T-helper 17 cell (primary cell): ENCODE measurements at places on chromosomes 3 and 15.

DNA sequence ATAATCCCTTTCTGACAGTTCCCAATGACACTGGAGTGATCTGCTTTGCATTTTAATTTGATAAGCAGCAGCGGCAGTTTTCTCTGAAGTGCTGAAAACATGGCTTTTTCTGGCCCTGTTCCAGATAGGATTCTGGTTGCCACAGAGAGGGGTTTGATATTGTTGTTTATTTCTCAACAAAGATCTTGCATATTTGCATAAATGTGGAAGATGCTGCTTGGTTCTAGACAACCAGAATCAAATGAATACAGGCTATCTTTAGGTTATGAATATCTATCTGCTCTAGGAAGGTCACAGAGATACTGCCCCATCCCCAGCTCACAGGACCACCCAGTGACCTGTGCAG lies 137.1 kb downstream of the ZNF609 start:
- no peak for DNase-seq

DNA sequence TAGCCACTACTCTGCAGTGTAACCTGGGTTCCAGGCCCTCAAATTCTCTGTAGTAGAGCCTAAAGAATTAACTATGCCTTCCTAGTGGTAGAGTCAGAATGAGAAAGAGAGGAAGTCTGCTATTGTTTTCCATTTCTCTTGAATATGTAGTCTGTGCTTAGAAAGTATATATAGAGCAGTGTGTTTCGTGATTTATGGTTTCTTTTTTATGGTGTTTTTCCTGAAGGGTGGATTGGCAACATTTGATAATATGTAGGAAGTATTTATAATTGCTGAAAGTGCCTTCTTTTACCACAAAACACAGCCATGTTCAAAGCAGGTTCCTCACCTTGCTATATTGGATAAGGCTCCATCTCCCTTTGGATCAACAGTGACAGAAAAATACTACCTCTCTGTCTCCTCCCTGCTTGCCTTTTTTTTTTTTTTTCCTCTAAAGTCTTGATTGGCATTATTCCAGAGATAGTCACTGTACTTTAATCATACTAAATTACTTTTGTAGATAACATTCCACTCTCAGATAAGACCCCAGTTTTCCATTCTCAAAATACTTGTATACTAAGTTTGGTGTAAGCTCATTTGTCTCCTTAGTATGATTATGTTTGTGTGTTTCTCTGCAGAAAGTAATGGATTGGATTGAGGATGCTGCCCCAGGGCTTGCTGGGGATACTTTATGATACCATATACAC lies 47.8 kb downstream of the IQGAP1 start:
- no peak for DNase-seq

DNA sequence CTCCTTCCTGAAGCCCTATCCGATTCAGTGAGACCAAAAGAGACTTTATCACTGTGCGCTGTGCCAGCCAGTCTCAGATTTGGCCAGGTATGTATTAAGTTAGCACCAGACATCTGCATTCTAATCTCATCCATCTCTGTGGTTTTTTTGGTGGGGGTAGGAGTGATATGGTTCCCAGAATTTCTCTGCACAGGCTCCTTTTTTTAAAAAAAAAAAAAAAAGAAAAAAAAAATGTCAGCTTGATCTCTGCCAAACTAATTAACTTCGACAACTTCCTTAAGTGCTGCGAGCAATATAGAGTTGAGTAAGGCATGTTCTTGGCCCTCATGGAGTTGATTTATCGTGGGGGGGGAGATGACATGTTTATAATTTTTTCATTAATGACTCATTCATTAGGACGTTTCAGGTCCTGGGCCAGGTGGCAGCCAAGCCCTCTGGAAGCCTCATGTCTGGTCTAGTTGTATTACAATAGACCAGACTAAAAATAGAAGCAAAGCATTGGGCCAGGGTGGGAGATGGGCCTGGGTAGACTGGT lies 12.9 kb downstream of the SLCO3A1 start:
- DNase-seq = no peak

- no peak for DNase-seq
Observed at GRCh38 chr3:5220193-5220592, 32.7 kb downstream of the EDEM1 start.

- no peak for DNase-seq
Observed at GRCh38 chr3:161295325-161295724, 74.2 kb downstream of the NMD3 start.

GRCh38 chr15:48657950-48658591 lies 12.6 kb upstream of the FBN1 start:
- no peak for DNase-seq

DNA sequence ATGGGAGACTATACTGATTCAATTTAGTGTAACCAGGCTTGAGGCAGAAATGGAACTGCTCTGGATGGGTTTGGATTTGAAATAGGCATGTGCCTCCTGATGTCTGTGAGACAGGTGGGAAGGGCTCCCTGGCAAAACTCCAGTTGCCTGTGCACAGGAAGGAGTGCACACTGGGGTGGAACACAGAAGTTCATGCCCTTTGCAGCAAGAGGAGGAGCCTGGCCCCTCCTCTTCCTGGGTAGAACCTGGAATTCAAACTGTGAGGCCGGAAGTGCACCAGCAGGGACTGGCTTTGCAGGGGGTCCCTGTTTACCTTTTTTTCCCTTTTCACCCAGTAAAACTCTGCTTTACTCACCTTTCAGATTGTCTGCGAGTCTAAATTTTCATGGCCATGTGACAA lies 99.9 kb downstream of the GMPS start:
- no peak for DNase-seq

- no peak for DNase-seq
Observed at GRCh38 chr3:184230081-184230602, 757 bp downstream of the VWA5B2 start.

GRCh38 chr3:112793326-112794081 lies 53.2 kb downstream of the CD200R1L start:
- no peak for DNase-seq

DNA sequence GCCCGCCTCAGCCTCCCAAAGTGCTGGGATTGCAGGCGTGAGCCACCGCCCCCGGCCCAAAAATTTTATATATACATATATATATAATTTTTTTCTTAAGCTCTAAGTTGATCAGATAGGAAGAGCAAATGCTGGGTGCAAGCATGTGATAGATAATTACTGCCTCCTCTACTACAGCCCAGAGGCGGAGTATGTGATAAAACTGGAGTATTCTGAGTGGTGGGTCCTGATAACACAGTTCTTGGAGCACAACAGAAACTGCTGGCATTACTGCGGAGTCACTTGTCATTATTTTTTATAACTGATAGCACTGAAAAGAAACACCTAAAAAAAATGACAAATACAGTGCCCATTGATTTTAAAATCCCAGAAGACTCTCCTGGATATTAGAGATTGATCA lies 41.1 kb upstream of the STT3B start:
- no peak for DNase-seq

- DNase-seq = no peak
Observed at GRCh38 chr3:130374033-130374432, 28.6 kb downstream of the COL6A5 start.

- no peak for DNase-seq
Observed at GRCh38 chr3:101567528-101568317, 6.1 kb downstream of the TRMT10C start.

GRCh38 chr3:10373686-10374261 lies 52.9 kb upstream of the SEC13 start:
- DNase-seq = no peak

DNA sequence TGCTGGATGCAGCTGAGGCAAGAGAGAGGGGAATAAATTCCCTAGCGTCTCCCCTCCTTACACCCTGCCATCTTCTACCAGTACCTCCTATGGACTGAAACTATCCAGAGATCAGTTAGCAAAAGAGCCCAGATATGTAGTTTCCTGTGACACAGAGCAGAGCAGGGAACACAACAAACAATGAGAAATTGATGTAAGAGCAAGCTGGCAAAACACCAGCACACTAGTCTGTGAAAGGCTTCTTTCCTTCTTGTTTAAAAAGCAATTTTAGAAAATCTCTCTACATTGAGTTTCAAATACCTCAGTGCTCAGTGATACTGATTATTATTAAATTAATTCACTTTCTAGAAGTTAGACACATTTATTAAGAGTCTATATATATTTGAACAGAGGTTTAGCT lies 215.6 kb upstream of the AZI2 start:
- DNase-seq = no peak

- no peak for DNase-seq
Observed at GRCh38 chr3:63364910-63365309, 86.8 kb downstream of the SYNPR start.

DNA sequence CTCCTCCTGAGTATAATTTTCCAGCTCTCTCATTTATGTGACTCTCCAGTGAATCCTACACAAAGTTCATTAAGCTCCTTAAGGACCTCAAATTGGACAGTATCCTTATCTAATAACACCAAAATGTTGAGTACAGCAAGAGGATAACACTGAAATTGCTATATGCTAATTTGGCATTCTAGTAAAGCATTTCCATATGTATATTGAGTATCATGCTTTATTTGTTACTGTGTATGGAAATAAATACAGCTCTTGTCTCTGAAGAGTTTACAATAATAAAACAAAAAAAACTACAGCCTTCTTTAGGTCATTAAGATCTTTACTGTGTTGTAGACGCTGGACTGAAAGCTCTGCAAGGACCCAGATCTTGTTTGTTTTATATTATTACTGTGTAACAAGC lies 1341.3 kb downstream of the ROBO1 start:
- DNase-seq = no peak

GRCh38 chr15:59237119-59237855 lies 30.6 kb downstream of the LDHAL6B start:
- DNase-seq = no peak

- DNase-seq = no peak
Observed at GRCh38 chr3:62662677-62663076, 212.5 kb downstream of the CADPS start.

GRCh38 chr3:112557976-112558375 lies 3.8 kb downstream of the ATG3 start:
- no peak for DNase-seq

DNA sequence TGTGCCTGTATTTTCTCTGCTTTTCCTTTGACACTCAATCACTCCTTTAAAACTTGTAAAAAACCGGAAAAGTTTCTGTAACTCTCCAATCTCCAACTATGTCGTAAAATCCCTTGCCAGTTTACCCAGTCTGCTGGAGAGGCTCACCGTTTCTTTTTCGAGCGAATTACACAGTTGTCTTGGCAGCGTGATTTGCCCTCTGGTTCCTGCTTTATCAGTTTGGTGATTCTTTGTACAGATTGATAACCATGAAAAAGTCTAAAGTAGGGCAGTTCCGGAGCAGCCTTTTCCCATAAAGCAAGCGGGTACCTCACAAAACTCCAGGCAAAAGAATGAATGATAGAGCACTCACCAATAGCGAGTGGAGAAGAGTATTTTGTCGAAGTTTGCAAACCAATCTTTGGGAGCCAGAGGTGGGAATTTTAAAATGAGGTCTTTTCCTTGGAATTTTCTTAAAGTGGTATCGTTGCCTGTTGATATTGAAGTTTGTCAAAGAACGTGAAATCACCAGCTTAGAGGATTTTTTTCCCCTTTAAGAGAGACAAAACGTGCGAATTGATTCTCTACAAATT lies at the start of gene TTC23:
Gene TTC23 (minus strand): TSS at position 312 of the 572 bp plus-strand sequence. CDS start 20,869 bp downstream, outside the sequence.
- no peak for DNase-seq

GRCh38 chr3:39541917-39542329 lies 74.4 kb downstream of the MOBP start:
- DNase-seq = no peak

- no peak for DNase-seq
Observed at GRCh38 chr15:70264014-70264582, 166.4 kb upstream of the TLE3 start.

DNA sequence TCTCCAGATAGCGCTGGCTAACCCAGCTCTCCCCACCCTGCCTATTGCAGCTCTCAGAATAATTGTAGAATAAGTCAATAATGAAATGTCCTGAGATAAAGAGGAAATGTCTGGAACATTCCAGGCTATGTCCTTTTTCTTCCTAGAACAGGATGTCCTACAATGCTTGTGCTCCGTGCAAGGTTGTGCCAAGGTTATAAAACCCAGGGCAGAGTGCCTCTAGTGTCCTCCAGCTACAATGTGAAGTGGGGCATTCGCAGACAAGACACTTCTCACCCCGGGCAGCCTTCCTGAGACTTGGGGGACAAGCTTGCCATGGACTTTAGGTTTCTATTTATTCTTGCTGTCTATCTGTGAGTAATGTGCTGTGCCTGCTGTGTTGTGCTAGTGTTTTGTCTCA lies 900.6 kb downstream of the TUSC7 start:
- no peak for DNase-seq

DNA sequence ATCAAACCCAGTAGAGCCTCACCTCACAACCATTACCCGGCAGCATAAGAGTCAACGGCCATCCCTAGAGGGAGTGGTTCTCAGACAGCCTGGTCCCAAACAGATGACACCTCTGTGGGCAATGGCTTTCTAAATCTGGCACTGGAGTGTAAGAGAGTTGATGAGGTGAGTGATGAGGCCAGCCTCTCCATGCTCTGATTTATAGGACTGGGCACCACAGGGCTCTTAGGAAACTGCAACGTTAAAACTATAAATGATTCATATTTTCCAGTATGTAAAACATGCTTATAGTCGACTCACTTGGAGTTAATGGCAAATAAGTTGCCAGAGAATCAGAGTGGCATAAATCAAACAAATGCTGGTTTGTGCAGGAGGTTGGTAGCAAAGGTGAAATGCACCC lies 187.7 kb downstream of the GREM1 start:
- DNase-seq = no peak

DNA sequence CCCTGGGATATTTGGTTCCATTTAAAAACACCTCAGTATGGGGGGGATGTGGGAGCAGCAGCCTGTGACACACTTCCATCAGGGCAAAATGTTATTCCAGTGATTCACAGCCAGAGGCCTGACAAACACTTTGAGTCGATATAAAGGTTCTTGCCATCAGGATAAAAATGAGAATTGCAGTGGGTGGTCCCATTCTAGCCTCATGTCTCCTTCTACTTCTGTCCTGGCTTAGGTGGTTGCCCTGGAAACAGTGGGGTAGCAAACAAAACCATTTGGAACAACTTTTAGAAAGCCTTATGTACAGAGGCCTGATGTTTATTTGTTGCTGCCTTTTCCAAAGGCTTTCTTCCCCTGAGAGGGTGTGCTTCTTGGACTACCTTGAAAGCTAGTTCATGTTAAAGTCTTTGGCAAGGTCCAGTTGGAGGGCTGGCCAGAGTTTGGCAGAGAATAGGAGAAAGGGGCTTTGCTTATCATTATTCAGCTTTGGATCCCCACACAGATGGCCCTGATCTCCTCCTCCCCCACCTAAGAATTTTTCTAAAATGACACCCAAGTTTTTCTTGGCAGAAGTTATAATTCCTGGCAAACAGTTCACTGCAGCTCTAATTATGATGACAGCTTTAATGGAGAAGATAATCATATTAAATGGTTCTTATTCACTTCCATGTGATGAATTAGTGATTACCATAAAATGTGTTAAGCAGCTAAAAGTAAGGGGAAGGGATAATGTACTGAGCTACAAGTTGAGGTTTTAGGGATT lies 84.2 kb upstream of the ZNF280D start:
- DNase-seq = no peak

GRCh38 chr15:25545017-25545416 lies 106.2 kb upstream of the UBE3A start:
- DNase-seq = no peak

GRCh38 chr3:139617672-139618268 lies 60.0 kb downstream of the NMNAT3 start:
- DNase-seq = no peak

- peak; percentile 41 for DNase-seq
Observed at GRCh38 chr15:24956111-24956838, 1.5 kb downstream of the SNRPN start.

- no peak for DNase-seq
Observed at GRCh38 chr3:4722103-4722502, 229.0 kb downstream of the ITPR1 start.

- no peak for DNase-seq
Observed at GRCh38 chr3:133965013-133965570, 64.6 kb downstream of the SLCO2A1 start.

GRCh38 chr3:196493292-196493691 lies 10.3 kb downstream of the RNF168 start:
- no peak for DNase-seq
